ENCODE measurements at places on chromosomes 16 and 17.

GRCh38 chr17:49647256-49647585, 30.7 kb downstream of the SPOP start:
- DNase-seq: no peak

- no peak for DNase-seq
Measured at GRCh38 chr17:56890906-56891674, 22.8 kb downstream of the TRIM25 start.

- no peak for DNase-seq
Measured at GRCh38 chr17:18331879-18332278, 16.8 kb downstream of the SMCR8 start.

DNA sequence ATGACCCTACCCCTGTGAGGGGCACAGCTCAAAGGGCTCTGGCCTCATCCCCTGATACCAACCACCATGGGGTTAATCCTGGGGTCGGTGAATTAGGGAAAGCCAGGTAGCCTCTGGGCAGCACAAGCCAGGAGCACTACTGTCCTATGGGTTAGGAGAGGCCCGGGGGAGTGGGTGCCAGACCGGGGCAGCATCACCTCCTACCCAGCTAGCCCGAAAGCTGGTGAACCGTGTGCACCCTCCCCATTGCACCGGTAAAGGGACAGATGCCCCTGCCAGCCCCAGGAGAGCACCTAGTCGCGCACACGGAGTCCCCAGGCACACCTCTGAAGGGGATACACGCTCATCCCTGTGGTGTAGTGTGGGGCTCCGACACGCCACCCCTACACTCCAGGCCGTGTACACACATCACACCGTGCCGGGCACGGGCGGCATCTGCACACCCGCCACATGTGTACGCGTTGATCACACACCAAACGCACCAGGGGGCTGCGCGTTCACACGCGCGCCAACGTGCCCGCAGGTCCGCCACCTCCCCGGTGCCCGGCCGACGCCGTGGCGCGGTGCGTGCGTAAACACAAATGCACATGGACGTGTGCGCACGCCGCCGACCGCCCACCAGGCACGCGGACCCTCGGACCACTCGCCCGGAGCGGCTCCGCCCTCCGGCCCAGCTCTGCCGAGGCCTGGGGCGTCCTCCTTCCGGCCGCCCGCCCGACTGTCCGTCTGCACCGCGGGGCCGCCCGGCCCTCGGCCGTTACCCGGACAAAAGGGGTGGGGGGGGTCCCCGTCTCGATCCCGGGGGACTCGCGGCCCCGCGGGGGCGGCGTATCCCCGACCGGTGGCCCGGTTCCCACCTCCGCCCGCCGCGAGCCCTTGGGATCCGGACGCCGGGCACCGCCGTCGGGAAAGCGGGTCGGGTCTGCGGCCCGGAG, 785 bp downstream of the UBALD1 start:
- no peak for DNase-seq

DNA sequence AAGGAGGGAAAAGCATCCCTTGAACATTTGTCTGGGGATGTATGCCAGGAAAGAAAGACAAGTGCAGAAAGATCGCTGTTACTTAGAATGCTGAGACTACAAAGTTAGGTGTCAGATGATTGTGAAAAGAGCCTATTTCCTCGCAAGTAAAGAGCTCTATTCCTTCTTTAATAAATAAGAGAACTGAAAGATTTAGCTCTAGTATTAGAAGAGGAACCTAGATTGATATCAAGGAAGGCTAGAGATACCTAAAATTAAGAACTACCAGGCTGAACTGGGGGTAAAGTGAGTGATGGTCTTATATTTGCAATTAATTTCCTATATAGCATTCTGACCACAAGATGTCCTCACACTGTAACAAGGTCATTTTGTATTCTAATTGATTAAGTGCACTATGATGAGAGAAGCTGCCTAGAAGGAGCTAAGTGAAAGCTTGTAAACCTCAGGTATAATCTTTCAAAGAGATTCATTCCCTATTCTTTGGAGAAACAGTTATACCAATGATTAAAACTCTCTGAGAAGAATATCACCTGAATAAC, 62.3 kb downstream of the SSH2 start:
- DNase-seq: no peak

DNA sequence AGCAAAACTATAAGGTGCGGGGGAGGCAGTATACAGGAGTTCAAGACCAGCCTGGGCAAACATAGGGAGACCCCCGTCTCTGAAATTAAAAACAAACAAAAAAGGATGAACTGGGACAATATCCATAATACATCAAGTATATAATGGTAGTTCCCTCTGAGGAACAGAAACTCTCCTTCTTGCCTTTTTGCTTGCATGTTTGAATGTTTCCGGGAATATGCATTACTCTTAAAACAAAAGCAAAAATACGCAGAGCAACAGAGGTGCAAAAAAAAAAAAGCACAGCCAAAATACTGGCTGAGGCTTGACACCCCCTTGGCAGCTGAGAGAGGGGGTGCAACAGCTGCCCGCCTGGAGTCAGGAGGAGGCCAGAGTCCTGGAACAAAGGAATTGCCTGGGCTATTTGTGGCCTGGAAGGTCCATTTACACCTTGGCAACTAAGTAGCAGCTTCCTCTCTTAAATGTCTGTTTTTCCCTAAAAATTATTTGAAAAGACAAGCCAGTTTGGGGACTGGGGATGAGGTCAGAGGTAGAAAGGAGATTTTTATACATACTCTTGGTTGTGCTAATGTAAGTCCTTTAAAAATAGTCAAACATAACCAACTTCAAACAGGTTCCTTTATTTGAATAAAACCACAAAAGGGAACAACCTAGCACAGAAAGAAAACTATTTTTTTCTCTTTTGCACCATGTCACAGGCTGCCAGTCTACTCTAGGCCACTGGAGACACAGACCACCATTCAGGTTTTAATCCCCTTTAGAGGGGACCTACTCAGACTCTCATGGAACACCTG, 19.5 kb downstream of the USP7 start:
- no peak for DNase-seq

- DNase-seq: no peak
Measured at GRCh38 chr16:62190426-62190825, 154.2 kb upstream of the CDH8 start.

GRCh38 chr17:55229276-55229675, 35.5 kb upstream of the HLF start:
- DNase-seq: no peak

- no peak for DNase-seq
Measured at GRCh38 chr16:57646388-57647039, 18.1 kb downstream of the ADGRG1 start.

DNA sequence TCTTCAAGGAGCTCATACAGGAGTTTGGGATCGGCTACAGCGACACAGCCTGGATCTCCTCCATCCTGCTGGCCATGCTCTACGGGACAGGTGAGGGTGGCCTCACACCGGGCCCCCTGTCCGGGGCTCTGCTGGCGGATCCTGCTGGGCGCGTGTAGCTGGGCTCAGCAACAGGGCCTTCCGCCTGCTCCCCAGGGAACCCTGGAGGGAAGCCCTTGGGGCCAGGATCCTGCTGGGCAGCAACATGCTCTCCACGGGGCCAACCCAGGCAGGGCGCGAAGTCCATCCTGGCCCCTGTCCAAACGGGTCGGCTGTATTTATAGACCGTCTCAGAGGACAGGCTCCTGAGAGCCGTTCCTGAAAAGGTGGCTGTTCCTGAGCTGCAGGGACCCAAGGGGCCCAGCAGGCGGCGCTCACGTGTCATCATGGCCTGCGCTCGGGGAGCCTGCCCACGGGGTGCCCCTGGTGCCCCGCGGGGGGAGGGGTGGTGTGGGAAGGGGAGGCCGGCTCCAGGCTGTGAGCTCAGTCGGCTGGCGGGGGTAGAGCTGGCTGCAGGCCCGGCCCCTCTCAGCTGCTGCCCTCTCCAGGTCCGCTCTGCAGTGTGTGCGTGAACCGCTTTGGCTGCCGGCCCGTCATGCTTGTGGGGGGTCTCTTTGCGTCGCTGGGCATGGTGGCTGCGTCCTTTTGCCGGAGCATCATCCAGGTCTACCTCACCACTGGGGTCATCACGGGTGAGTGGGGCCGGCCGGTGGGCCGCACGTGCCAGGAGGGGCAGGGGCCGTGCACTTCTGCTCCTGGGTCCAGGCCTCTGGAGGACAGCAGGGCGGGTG, 7.5 kb downstream of the SLC16A3 start:
- DNase-seq: peak; percentile 65

GRCh38 chr16:57679767-57680482, 11.8 kb downstream of the ADGRG3 start:
- no peak for DNase-seq

DNA sequence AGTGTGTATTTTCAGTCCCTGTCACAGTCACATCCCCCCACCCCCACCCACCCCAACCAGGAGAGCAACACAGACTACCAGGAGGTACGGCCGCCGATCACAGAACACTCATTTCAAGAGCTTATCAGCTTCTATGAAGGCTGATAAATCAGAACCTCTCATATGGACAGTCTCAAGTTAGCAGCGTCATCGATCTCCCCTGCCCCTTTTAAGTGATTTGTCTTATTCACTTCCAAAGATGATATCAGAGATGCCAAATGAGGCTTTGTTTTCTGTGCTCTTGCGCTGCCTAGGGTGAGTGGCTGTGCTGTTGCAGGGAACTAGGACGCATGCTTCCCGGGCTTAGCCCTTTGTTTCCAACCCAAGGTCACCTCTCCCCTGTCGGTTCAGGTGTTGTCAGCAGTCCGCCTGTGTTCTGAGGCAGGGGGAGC, 26.8 kb upstream of the PMFBP1 start:
- DNase-seq: no peak

GRCh38 chr16:27407133-27407532, 5.2 kb downstream of the IL21R start:
- DNase-seq: no peak

- DNase-seq: peak; percentile 15
Measured at GRCh38 chr17:32998111-32998886, 6.7 kb downstream of the SPACA3 start.

DNA sequence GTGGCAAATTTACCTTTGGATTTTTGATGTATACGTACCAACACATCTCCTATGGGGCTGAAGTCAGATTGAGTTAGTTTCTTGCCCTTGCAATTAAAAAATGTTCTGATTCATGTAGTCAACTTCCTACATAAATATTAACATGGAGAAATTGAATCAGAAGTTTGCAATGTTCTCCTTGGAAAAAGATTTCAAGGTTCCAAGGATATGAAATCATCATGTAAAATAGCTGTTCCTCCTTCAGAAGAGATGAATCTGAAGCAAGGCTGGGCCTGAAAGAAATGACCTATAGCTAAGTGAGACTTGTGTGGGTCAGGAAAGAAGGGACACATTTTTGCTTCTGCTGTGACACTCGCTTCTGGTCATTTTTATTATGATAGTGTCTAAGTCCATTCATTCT, 131.7 kb downstream of the RGS9 start:
- no peak for DNase-seq

DNA sequence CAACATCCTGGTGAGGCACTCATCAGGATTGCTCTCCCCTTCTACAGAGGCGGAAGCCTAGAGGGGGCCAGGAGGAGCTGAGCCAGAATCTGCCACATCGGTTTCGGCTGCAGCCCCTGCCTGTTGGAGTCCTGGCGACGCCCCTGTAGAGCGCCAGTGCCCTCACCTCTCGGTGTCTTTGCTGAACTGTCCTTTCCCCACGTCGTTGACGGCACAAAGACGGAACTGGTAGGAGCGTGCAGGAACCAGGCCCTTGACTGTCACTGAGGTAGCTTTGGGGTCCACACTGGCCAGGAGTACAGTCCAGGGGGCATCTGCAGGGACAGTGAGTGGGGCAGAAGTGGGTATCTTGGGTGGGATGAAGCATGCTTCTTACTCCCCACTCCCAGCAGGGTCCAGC, 110.3 kb upstream of the CDC42EP4 start:
- DNase-seq: no peak

DNA sequence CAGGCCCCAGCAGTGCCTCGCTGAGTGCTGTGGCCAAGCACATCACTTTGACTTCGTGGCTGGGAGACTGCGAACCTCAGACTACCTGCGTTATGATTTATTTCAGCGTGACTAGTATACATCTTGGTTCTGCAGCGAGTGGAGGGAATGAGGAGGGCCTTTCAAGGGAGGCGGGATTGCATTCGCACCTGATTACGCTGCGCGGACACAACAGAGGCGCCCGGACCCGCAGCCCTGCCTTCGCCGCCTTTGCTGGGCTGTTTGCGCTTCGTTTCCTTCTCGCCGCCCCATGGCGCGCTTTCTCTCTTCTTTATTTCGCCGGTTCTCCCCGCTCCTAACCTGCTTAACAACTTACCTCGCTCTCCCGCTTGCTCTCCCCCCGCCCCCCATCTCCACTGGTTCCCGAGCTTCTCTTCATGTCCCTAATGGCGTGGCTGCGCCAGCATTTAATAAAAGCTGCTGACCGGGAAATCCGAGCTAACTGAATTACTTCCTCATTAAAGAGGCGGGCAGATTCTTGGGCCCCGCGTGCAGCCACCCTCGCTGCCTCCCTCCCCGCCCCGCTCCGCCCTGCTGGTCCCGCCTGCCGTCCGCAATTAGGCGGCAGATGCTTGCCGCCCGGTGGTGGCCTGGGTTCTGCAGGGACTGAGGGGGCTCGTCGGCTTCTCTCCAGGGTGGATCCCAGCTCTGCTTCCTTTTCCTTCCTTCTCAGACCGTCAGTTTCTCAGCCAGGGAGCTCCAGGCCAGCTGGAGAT, 257.6 kb upstream of the SDK2 start:
- no peak for DNase-seq

DNA sequence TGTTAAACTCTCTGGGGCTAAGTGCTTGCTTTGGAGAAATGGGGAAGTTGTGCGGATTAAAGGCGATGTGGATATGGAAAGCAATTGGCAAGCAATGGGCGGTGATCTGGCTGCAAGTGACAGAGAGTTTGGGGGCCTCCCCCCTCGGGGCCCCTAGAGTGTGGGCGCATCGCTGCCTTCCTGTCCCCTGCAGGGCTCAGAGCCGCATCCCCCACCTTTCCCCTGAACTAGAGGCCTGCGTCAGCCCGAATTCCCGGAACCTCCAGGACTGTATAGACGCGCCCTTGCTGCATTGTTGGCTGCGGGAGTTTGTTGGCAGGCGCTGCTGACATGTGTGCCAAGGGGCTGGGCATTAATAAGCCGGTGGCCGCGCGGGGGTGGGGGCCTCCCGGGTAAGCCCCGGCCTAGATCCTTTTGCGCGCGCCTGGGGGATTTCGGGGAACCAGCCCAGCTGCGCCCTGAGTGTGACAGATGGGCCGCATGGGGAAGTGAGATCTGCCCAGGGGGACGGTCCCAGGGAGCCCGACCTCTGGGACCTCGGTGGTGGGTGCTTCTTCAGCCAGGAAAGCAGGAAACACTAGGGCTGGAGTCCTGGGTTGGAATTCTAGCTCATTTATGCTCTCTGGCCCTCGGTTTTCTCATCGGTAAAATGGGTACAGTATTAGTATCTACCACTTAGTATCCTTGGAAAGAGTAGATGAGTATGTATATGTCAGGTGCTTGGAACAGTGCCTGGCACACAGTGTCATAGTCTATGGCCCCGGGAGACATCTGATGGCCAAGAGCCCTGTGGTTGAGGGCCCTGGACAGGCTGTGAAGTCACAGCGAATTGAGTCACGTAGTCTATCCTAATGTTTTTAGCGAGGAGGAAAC, 1.0 kb downstream of the EEF2K start:
- DNase-seq: no peak

All from brain pericyte (primary cell).